ENCODE measurements at places on chromosomes 13 and 19. TPM values are rescaled to one million over a fixed set of nuclear protein-coding genes. Genes with fewer than 3 reads are reported as not detected.

Gene GPR4
- not detected for total RNA-seq

Gene KIR3DL1
- not detected for total RNA-seq

Gene SERPINE3
- total RNA-seq: not detected

Gene SYNE4
- 2.1 TPM for total RNA-seq

Gene CGB1
- not detected for total RNA-seq

Gene DENND1C
- 90.0 TPM for total RNA-seq

Gene KLK14
- 0.82 TPM for total RNA-seq

Gene CNFN
- total RNA-seq: 1.00 TPM

Gene LILRA6
- total RNA-seq: not detected

Gene SYT5
- total RNA-seq: not detected

Gene SIGLEC8
- total RNA-seq: not detected

Gene ADGRE3
- not detected for total RNA-seq

GRCh38 chr13:30924721-30925120 is 7.7 kb upstream of the TEX26 start:
- DNase-seq: no peak
- no peaks in the 10 kb centered on the region for H3K36me3 ChIP-seq

GRCh38 chr19:49852631-49853126 is 1.7 kb downstream of the PTOV1 start:
- DNase-seq: no peak
- peak overlapping the region; percentile 83 for H3K4me3 ChIP-seq
- H3K27ac ChIP-seq: peak overlapping the region; percentile 22
- no peaks in the 10 kb centered on the region for H3K27me3 ChIP-seq

- no peaks in the 10 kb centered on the region for H3K36me3 ChIP-seq
- H3K27ac ChIP-seq: no peak overlapping the region
- H3K4me1 ChIP-seq: no peaks in the 10 kb centered on the region
- H3K27me3 ChIP-seq: no peaks in the 10 kb centered on the region
These were observed 12.3 kb upstream of the MCF2L start for GRCh38 chr13:112956571-112957294.

GRCh38 chr13:113782472-113782871 is 23.4 kb downstream of the TMEM255B start:
- H3K27me3 ChIP-seq: peaks cover 19% of the 10 kb centered on the region
- no peaks in the 10 kb centered on the region for H3K4me1 ChIP-seq
- H3K27ac ChIP-seq: no peak overlapping the region
- H3K36me3 ChIP-seq: no peaks in the 10 kb centered on the region
- no peak for DNase-seq

- H3K27ac ChIP-seq: no peak overlapping the region
- no peaks in the 10 kb centered on the region for H3K27me3 ChIP-seq
- H3K4me1 ChIP-seq: no peaks in the 10 kb centered on the region
- DNase-seq: no peak
- H3K36me3 ChIP-seq: no peaks in the 10 kb centered on the region
These were observed 1189.6 kb downstream of the PCDH9 start for GRCh38 chr13:66040506-66040905.

- no peak for DNase-seq
- H3K27ac ChIP-seq: no peak overlapping the region
- no peaks in the 10 kb centered on the region for H3K27me3 ChIP-seq
- H3K36me3 ChIP-seq: no peaks in the 10 kb centered on the region
These were observed 483.6 kb downstream of the KLF5 start for GRCh38 chr13:73542446-73542845.

DNA sequence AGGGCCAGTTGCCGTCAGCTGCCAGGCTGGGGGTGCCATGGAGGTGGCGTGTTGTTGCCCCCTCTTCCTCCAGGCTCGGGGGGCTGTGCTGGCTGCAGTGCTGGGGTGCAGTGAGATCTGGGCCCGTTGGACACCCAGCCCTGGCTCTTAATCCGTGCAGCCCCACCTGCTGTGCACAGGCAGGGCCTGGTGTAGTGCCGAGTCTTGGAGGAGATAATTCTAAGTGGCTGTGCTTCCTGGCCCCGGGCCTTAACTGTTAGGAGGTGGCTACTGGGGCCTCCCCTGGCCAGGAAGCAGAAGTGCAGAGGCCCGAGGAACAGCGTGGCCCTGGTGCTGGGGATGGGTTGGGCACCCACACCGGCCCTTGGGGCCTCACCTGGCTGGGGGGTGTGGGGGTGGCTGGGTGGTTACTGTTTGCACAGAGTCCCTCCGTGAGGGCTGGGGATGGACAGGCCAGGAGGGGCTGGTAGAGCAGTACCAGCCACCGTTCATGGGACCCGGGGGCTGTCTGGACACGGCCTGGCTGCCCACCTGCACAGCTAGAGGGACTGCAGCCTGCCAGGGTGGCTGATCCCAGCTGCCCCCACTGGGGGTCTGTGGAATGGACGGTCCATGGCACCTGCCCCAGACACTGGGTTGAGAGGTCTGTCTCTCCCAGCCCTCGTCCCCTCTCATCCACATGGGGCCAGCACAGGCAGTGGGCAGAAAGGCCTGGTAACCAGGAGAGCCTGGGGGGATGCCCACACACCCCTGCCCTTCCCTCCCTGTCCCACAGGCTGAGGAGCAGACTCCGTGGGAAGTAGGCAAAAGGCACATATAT is 3.3 kb downstream of the GPX4 start:
- H3K27ac ChIP-seq: no peak overlapping the region
- DNase-seq: no peak
- peak overlapping the region; percentile 41 for H3K4me3 ChIP-seq
- H3K27me3 ChIP-seq: no peaks in the 10 kb centered on the region
- H3K36me3 ChIP-seq: peaks cover 23% of the 10 kb centered on the region

DNA sequence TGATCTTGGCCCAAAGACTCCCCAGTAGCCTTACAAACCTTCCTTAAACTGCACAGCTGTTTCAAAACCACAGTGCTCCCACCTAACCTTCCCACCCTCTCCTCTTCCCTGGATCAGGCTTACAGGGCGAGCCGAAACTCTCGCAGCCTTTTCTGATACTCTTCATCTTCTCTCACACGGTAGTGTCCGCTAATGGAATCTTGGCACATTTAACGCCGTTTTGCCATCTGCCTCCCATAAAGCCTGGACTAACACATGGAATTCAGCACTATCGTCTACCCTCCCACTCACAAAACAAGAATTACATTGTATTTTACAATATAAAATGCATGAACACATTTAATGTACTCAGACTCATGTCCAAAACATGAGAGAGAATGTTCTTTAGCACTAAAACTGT is 135.9 kb downstream of the RAP2A start:
- DNase-seq: no peak
- no peaks in the 10 kb centered on the region for H3K4me1 ChIP-seq
- H3K36me3 ChIP-seq: no peaks in the 10 kb centered on the region
- H3K4me3 ChIP-seq: no peak overlapping the region

- no peak overlapping the region for H3K4me3 ChIP-seq
- H3K27ac ChIP-seq: no peak overlapping the region
- peaks cover 11% of the 10 kb centered on the region for H3K36me3 ChIP-seq
- H3K27me3 ChIP-seq: no peaks in the 10 kb centered on the region
These were observed 15.1 kb downstream of the KCNRG start for GRCh38 chr13:50030315-50030714.

DNA sequence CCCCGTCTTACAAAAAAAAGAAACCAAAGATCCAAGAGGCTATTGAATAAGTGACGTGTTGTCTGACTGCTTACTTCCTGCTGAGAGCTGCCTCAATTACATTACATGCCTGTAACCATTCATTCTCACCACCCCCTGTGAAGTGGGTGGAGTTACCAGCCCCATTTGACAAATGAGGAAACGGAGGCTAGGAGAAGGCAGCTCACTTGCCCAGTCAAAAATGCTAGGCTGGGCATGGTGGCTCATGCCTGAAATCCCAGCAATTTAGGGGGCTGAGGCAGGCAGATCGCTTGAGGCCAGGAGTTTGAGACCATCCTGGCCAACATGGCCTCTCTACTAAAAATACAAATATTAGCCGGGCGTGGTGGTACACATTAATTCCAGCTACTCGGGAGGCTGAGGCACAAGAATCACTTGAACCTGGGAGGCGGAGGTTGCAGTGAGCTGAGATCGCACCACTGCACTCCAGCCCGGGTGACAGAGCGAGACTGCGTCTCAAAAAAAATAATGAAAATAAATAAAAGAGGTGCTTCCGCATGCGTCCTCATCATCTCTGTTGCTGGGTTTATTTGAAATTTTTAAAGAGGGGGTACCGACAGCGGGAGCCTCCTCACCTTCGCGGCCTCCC is 499 bp downstream of the LSM7 start:
- peak overlapping the region; percentile 100 for H3K4me3 ChIP-seq
- peaks cover 44% of the 10 kb centered on the region for H3K36me3 ChIP-seq
- H3K4me1 ChIP-seq: peaks cover 80% of the 10 kb centered on the region
- no peak for DNase-seq
- no peaks in the 10 kb centered on the region for H3K27me3 ChIP-seq

- H3K27me3 ChIP-seq: no peaks in the 10 kb centered on the region
- H3K36me3 ChIP-seq: no peaks in the 10 kb centered on the region
- no peaks in the 10 kb centered on the region for H3K4me1 ChIP-seq
- no peak for DNase-seq
- H3K4me3 ChIP-seq: no peak overlapping the region
These were observed 189.3 kb upstream of the SPRY2 start for GRCh38 chr13:80530191-80530590.

DNA sequence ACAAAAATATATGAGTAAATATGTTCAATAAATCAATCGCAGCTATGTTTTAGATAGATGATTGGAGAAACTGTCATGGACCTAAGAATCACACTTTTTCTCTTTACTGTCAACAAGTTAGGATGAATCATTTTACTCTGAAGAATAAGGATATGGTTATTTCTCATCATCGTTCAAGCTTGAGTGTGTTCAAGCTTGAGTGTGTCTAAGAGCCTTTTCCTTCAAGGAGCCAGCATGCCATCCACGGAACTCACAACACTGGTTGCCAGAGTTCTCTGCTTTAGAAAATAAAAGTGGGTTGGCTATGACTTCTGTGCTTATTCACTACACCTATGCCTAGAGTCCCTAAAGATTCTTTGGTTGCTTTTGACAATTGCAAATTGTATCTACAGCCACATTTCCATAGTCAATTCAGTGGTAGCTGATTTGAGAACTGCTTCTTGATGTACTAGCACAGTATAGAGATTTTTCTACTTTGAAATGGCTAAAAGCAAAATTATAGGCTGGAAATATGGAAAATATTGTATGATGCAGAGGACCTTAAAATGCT is 58.1 kb upstream of the SCEL start:
- DNase-seq: no peak
- H3K4me1 ChIP-seq: peaks cover 13% of the 10 kb centered on the region
- H3K36me3 ChIP-seq: no peaks in the 10 kb centered on the region
- no peaks in the 10 kb centered on the region for H3K27me3 ChIP-seq
- no peak overlapping the region for H3K4me3 ChIP-seq

DNA sequence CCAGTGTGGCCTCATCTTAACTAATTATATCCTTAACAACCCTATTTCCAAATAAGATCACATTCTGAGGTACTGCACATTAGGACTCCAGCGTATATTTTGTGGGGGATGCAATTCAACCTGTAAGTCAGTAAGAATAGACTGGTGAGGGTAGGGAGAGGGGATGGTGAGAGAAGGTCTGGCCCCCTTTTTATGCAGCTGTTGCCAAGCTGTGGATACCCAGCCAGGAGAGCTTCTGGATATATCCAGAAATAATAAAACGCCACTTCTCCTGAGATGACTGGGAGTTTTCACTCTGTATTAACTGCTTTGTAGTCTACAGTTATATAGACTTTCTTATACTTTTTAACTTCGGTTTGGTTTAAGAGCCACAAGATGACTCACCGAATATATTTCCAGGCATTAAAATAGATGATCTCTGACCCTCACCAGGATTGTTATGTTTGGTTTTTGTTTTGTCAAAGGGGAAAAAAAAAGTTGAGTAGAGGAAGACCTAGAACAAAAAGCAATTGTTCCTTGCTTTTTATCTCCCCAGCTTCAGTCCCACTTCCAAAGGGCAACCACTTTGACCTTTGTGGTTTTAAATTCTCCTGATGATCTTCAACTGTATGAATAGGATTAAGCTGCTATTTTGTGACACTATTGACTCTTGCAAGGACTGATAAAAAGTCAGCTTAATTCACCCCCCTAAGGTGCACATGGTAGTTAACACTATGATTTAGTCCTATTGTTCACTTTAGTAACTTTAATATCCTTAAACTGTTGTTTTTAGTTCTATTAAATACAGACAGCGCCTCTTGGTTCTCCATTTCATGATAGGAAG is 3.1 kb upstream of the NEK3 start:
- H3K36me3 ChIP-seq: peaks cover 16% of the 10 kb centered on the region
- no peak for DNase-seq
- peaks cover 17% of the 10 kb centered on the region for H3K4me1 ChIP-seq
- H3K27me3 ChIP-seq: no peaks in the 10 kb centered on the region

DNA sequence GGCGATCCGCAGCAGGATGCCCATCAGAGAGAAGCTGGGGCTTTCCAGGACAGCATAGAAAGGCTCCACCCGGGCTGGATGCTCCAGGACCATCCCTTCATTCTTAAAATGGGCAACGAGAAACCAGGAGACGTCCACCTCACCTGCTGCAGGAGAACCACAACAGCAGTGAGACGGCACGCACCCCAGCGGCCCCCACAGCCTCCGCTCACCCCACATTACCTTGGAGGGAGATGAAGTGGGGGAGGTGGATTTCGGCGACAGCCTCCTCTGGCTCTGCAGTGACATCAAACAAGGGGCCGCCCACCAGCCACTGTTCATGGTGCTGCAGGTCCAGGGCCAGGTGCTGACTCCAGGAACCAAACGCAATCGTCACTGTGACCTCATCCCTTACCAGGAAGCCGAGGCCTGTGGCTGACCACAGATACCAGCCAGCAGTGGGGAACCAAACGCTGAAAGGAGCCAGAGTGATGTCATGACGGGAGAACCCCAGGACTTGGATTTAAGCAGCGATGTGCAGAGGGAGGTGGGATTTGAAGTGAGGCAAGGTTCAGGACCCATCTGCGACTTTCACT is 25.1 kb downstream of the CARD8 start:
- no peak for DNase-seq
- no peaks in the 10 kb centered on the region for H3K27me3 ChIP-seq
- H3K4me1 ChIP-seq: no peaks in the 10 kb centered on the region
- peaks cover 86% of the 10 kb centered on the region for H3K36me3 ChIP-seq

All from activated B cell treated with CpG ODN at 0.5 μM for 24 hours (primary cell).